MV-4-11 (cell line): ENCODE measurements at places on chromosomes 1 and 21.
A peak's percentile ranks its signal among the peaks of the same experiment; 100 is the strongest.

DNA sequence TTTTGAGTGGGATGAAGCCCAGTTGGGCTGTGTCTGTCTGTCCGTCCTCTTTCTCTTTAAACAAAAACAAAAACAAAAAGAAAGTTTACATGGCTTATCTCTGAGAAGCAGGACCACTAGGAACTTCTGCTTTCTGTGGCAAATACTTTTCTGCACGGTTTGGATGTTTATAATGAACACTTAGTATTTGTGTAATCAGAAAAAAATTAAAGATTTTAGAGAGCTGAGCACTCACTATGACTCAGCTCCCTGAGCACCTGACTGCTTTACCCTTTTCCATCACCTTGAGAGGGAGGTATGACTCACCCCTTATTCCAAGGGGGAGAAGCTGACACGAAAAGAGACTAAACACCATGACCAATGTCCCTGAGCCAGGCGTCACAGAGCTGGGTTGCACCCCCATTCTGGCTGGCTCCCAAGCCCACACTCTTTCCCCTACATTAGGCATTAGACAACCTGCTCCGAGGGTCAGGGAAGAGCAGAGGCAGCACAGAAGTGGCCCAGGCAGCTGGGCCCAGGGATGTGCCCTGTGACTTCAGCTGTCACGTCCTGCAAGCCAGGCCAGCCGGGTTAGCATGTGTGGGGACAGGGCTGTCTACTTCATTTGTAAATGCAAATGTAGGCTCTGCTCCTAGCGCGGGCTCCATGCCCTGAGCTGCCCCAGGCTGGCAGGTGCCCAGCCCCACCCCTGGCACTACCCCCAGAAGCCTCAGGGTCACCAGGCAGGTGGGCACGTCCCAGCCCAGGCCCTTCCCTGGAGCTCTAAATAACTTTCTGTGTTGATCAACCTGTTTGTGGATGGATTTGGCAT is 30.4 kb downstream of the RAP1GAP start:
- no peak for DNase-seq

DNA sequence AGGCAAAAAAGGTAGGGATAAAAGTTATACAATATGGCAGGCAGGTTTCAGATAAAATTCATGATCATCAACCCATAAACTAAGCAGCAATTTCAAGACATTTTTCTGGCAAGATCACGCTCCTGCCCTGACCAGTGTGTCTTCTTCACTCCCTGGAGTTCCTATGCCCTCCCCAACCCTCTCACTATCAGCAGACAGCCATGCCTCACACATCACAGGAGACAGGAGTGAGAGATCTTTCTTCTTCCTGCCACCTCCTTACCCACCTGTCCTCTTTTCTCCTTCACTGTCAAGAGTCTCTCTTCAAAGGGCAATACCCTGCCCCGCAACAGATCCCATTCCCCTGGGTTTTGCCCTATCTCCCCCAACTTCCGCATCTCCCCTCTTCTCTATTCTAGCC is 28.4 kb downstream of the COA6 start:
- DNase-seq = no peak

GRCh38 chr1:211900441-211900840 is 69.9 kb upstream of the LPGAT1 start:
- no peak for DNase-seq

DNA sequence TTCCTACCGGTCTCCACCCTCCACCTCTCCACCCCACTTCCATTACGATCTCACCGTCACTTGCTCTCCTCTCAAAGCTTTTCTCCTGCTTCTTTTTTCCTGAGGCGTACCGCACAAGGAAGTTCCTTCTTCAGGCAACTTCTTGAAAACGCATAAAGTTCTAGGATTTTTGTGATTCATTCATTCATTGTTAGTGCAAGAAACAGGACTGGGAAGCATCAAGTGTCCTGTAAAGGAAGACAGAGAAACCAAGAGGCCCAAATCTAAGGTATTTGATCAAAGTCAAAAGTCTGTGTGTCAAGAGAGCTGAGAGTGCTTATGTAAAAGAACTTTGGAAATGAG is 1.3 kb upstream of the RCC2 start:
- DNase-seq = no peak

- DNase-seq = no peak
These were observed 6.5 kb upstream of the GRIK3 start for GRCh38 chr1:37040773-37041172.

GRCh38 chr1:246527402-246528088 is 20.5 kb upstream of the SMYD3 start:
- peak; percentile 77 for DNase-seq

DNA sequence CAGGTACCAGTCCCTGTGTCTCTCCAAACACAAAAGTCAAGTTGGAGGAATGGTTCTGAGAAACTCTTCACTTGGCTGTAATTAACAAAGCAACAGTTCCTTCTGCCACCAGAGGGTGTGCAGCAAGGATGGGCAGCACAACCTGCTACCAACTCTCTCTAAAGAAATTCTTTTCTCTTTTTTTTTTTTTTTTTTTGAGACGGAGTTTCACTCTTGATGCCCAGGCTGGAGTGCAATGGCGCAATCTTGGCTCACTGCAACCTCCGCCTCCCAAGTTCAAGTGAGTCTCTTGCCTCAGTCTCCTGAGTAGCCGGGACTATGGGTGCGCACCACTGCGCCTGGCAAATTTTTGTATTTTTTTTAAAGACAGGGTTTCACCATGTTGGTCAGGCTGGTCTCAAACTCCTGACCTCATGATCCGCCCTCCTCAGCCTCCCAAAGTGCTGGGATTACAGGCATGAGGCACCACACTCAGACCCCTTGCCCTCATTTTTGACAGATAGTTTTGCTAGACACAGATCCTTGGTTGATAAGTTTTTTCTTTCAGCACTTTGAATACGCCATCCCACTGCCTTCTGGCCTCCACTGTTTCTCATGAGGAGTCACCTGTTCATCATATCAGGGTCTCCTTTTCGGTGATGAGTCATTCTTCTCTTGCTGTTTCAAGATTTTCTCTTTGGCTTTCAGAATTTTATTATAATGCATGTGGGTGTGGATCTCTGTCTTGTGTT is 12.1 kb upstream of the DEGS1 start:
- DNase-seq = peak; percentile 88

DNA sequence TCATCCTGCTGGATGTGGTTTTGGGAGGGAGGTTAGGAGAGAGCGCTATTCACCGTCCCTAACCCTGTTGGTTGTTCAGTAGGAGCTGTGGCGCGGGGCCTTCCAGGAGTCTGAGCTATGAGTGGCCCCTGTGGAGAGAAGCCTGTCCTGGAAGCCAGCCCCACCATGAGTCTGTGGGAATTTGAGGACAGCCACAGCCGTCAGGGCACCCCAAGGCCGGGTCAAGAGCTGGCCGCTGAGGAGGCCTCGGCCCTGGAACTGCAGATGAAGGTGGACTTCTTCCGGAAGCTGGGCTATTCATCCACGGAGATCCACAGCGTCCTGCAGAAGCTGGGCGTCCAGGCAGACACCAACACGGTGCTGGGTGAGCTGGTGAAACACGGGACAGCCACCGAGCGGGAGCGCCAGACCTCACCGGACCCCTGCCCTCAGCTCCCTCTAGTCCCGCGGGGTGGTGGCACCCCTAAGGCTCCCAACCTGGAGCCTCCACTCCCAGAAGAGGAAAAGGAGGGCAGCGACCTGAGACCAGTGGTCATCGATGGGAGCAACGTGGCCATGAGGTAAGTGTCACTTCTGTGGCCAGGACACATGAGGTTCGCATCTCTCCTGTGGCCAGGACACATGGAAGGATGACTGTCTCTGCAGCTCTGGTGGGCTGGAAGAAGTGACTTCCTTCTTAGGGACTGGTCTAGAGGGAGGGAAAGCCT is 1.2 kb downstream of the ZC3H12A start:
- no peak for DNase-seq

GRCh38 chr21:35932232-35932911 is 128.0 kb downstream of the SETD4 start:
- DNase-seq = peak; percentile 100

DNA sequence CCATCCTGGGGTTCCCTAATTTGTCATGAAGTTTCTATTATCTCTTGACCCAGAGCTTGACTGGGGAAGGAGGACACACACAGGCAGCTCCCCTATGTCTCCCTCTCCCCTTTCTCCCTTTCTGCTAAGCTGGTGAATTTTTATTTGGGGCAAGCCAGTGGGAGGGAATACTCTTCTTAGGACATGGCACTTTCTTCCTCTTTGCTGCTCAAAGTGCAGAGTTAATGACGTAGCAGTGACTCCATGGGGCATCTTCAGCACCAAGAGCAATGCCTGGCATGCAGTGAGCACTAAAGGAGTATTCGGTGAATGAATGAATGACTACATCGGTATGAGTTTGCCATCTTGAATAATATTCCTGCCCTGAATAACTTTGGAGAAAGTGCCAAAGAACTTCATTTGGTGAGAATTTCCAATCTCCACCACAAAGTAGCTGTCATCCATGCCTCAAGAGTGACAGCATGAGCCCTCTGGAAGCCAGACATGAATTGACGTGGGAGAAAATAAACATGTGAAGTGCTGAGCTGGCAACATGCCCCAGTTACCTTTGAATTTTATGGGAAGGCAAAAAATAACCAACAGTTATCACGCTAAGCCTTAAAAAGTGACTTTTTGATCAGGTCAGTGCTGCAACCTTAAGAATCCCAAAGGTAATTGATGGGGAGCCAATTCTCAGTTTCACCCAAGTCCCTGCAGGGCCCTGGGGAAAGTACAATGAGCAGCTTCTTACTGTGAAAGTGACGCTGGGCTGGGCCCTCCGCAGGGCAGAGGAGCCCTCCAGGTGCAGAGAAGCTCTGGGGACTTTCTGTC is 22.1 kb upstream of the ATF3 start:
- DNase-seq = no peak

- DNase-seq = peak; percentile 24
These were observed 18.5 kb downstream of the ALDH4A1 start for GRCh38 chr1:18883636-18884418.

DNA sequence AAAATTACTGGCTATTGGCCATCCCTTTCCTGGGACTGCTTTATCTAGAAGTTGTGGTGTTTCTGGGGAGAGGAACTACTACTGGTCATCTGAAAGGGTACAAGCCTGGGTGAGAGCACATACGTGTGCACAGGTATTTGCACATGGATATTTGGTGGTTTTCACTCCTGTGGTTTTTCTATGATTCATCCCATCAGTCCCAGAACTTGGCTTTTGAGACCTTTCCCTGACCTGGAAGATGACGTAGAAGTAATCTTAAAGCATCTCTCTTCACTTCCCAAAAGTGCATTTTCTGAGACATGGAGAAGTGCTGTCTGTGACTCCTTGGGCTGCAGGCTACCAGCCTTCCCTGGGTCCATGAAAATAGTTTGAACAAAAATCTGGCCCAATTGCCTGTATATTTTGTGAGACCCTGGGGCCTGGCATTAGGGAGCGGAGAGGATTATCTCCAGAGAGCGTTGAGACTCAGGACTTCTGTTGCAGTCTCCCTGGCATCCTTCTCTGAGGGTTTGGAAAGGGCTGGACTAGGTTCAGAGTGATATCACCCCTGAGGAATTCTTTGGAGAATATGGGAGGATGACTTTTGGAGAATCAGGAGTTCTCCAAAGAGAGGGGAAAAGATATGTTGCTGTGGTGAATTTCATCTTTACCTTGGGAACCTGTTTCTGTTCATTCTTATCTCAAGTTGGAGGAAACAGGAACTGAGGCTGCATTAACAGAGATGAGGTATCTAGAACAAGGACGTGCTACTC is 130.8 kb downstream of the NOS1AP start:
- no peak for DNase-seq

- DNase-seq = no peak
These were observed 4.8 kb upstream of the WNT9A start for GRCh38 chr1:227952374-227953021.

DNA sequence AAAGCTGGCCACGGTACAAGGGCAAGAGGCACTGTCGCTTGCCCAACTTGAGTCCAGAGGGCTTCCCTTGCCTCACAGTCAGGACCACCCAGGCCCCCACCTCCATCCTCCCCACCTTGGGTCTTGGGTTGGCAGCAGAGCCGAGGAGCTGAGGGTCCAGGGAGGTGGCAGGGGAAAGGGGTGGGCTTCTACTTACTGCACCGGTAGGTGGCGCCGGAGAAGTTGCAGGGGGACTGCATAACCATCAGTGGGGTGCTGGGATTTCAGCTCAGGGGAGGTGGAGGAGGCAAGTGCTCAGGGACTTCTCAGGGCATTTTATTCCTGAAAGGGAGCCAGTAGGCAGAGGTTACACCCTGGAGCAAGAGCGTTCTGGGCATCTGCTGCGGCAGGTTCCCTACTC is 44.0 kb downstream of the TRIM62 start:
- no peak for DNase-seq

DNA sequence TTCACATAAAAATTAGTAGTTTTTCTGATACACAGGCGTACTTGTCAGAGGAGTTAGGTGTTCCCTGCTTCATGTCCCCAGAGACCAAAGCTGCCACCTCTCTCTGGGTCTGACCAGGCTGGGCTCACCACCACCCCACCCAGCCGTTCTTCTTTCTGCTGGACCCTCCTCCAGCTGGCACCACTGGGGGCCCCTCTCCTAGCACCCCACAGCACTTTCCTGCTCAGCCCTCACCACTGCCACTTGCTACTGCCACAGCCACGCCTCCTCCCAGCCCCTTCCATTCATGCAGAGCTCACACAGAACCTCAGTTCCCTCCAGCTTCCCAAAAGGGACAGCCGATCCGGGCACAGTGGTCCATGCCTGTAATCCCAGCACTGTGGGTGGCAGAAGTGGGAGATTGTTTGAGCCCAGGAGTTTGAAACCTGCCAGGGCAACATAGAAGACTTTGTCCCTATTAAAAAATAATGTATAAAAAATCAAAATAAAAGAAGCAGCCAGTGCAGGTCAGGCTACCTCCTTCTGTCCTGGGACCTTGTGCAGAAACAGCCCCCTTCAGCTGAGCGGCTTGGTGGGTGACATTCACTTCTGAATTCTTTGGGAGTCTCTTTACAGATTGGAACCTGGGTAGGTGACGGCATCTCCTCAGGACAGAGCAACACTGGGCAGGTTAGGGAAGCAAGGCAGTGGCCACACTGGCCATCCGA is 208.3 kb downstream of the TOMM20 start:
- no peak for DNase-seq
